Cerebellar nuclear complex (tissue), 1 donor: ENCODE measurements at places on chromosomes 16 and 17.
A peak's percentile ranks its signal among the peaks of the same experiment; 100 is the strongest.

GRCh38 chr17:77863814-77864161 is 94.7 kb upstream of the TNRC6C start:
- no peak for DNase-seq

- no peak for DNase-seq
These were observed 85.0 kb downstream of the SOX9 start for GRCh38 chr17:72205822-72206221.

DNA sequence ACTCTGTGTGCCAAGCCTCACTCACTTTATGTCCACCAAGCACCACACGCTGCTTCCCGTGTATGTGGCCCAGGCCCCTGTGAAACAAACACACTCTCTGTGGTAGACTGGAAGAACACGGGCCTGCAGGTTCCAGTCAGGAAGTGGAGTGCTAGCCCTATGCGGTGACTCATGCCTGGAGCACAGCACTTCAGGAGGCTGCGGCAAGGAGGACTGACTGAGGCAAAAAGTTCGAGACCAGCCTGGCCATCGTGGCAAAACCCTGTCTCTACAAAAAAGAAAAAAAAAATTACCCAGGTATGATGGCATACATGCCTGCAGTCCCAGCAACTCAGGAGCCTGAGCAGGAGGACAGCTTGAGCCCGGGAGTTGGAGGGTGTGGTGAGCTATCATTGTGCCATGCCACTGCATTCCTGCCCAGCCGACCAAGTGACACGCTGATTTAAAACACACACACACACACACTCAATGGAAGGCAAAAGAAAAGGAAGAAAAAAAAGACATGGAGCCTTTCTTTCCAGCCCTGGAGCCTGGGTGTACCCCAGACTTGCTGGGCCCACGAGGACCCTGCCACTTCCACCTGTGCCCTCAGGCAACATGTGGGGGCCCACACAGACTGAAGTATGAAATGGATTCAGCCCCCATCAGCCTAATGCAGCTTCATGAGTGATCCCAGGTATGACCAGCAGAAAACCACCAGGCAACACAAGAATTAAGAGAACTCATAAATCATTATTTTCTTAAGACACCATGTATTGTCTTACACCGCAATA is 126.6 kb downstream of the ANKRD11 start:
- no peak for DNase-seq

GRCh38 chr17:43129671-43130010 is 4.5 kb upstream of the BRCA1 start:
- no peak for DNase-seq

GRCh38 chr16:68488554-68488953 is 40.2 kb upstream of the SMPD3 start:
- no peak for DNase-seq

GRCh38 chr17:42337442-42337841 is 49.1 kb downstream of the STAT5A start:
- no peak for DNase-seq

GRCh38 chr16:63697736-63698135 is 1424.1 kb downstream of the CDH11 start:
- DNase-seq: no peak

DNA sequence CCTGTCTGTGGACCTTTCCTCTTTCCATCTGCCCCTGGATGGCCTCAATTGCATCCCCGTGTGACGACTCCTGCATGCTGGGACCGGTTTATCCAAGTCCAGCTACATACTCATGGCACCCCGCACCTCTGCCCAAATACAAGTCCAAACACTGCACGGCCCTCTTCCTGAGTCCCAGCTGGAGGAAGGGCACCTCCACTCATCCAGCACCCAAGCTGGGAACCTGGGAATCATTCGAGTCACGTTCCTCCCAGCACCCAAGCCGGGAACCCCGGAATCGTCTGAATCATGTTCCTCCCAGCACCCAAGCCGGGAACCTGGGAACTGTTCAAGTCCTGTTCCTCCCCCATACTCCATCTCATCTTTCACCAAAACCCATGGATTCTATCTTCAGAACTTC is 10.2 kb downstream of the TRARG1 start:
- no peak for DNase-seq

DNA sequence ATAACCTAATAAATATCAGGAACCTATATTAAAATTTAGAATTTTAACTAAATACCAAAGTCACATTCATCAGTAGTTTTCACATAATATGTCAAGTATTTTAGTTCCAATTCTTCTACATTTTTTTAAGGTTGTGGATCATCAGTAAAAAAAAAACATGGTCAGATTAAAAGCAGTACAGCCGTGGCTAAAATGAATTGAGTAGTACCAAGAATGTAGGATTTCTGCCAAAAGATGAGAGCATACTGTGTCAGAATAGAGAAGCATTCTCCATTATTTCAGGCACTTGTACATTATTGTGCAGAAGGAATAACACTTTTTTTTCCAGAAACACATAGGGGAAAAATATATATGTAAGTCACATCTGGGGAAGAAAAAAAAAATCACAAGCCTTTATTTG is 1176.1 kb downstream of the CDH11 start:
- no peak for DNase-seq

DNA sequence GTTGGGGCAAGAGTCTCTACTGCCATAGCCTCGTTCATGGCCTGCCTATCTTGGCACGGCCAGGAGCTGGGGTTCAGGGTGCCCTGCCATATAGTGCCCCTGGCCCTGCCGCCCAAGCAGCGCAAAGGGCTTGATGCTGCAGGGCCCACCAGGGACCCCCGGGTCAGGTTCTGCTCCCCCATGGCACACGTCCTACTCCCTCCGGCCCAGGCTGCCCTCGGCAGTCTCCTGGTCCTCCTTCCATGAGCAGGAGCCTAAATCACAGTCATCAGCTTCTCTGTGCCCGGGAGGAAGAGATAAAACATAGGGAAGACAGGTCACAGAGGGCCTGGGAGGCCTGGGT is 55.9 kb upstream of the MTSS2 start:
- DNase-seq: no peak

DNA sequence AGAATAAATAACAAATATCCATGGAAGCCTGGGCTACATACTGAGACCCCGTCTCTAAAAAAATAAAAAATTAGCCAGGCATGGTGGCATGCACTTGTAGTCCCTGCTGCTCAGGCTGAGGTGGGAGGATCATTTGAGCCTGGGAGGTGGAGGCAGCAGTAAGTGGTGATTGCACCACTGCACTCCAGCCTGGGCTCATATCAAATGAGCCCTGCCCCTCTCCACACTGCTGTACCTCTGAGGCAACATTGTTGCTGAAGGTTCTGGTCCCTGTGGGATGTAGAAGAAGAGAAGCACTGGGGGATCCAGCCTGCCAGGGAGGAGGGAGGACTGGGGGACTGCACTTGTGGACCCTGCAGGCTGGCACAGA is 11.4 kb upstream of the ARHGAP23 start:
- no peak for DNase-seq

DNA sequence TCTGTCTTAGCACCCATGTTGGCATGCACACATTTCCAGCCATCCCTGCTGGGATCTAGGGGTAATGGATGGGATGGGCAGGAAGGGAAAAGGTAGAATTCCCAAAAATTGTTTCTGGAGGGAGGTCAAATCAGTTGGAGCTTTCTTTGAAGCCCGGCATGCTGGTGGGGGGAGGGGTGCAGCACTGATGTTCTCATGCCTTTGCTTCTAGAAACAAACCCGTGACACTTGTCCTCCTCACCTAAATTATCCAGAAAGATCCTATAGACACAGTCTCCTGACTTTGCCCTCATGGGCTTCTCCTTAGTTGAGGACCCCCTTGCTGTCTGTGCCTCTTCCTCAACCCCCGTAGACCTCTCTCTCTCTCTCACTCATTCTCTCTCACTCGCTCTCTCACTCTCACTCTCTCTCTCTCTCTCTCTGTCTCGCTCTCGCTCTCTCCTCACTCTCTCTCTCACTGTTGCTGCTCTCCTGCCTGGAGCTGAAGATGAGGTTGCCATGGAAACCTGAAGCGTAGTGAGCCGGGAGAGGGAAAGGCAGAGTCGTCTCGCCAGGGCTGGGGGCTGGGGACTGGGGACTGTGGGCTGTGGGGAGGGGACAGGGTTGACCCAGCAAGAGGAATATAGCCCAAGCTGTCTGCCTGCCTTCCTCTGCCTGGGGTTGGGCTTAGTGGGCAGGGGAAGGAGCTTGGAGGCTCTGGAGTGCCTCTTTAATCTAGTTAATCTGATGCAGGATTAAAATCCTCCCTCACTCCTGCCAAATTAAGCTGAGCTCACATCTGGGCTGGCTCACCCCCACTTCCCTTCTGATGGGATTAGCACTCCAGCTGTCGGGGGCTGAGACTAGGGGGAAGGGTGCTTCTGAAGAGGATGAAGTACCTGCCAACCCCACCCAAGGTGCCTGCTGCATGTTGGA is 16.1 kb downstream of the LASP1 start:
- no peak for DNase-seq

GRCh38 chr16:81723098-81723723 is 55.9 kb upstream of the PLCG2 start:
- DNase-seq: peak; percentile 61

- no peak for DNase-seq
These were observed 30.9 kb upstream of the SLC25A19 start for GRCh38 chr17:75319904-75320691.

GRCh38 chr17:76261421-76262215 is 3.5 kb upstream of the UBALD2 start:
- no peak for DNase-seq

- DNase-seq: no peak
These were observed 109.7 kb upstream of the NUDT7 start for GRCh38 chr16:77612596-77612995.

DNA sequence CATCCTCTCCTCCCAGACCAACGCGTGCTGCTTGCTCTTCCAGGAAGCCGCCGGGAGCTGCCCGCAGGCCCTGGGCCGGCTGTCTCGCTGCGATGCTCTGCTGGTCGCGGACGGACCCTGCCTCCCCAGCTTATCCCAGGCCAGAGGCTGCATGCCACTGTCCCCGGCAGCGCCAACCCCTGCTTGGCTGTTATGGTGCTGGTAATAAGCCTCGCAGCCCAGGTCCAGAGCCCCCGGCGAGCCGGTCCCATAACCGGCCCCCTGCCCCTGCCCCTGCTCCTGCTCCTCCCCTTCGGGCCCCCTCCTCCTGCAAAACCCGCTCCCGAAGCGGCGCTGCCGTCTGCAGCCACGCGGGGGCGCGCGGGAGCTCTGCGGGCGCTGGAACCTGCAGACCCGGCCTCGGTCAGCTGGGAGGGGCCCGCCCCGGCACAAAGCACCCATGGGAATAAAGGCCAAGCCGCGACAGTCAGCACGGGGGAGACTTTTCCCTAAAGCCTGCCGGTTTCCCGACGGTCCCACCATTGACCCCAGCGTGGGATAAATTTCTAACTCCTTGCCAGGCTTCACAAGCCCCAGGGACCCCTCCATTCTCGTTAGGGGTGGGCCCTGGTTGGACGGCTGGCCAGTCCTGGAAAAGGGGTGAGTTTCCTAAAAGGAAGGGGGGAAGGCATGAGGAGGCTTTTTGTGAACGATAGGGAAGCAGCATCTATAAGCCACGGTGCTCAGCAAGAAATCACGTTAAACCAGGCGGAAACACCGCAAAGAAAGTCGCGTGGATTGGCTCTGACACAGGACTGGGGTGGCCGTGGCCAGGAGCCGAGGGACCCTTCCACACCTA is 11.2 kb downstream of the ENPP7 start:
- DNase-seq: peak; percentile 40

- DNase-seq: no peak
These were observed 33.4 kb downstream of the ZZEF1 start for GRCh38 chr17:4109449-4109848.

GRCh38 chr17:37614823-37615222 is 5.6 kb upstream of the SYNRG start:
- no peak for DNase-seq

DNA sequence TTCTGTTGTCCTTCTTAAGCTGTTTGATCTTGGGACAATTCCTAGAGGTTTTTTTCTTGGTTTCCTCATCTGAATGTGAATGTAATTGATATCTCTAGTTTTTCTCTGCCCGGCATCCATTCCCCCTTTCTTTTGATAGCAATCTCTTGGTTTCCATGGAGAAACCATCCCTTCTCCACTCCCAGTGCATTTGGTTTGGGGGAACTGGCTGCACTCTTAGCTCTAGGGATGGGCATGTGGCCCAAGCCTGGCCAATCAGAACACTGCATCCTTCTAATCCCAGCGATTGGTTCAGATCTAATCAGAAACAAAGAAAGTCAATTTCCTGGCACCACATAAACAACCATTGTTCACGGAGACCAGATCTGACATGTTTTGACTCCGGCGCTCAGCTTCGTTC is 45.1 kb downstream of the IRX3 start:
- no peak for DNase-seq

DNA sequence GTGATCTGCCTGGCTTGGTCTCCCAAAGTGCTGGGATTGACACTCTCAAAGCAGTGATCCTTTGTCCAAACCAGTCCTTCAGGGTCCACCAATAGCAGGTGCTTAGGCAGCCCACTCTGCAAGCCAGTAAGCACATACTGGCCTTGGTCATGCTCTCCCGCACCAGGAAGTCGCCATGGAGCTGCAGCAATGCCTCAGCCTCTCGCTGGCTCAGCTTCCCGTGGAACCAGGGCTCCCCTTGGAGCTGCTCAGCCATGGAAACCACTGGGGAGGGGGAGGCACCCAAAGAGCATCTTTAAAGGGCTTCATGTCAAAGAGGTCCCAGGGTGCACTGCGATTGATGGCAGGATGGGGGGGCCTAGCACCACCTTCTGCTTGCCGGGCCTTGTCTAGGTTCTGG is 9.6 kb upstream of the UBTF start:
- DNase-seq: no peak

- no peak for DNase-seq
These were observed 1001.5 kb upstream of the EEF2KMT start for GRCh38 chr16:6099102-6099501.

DNA sequence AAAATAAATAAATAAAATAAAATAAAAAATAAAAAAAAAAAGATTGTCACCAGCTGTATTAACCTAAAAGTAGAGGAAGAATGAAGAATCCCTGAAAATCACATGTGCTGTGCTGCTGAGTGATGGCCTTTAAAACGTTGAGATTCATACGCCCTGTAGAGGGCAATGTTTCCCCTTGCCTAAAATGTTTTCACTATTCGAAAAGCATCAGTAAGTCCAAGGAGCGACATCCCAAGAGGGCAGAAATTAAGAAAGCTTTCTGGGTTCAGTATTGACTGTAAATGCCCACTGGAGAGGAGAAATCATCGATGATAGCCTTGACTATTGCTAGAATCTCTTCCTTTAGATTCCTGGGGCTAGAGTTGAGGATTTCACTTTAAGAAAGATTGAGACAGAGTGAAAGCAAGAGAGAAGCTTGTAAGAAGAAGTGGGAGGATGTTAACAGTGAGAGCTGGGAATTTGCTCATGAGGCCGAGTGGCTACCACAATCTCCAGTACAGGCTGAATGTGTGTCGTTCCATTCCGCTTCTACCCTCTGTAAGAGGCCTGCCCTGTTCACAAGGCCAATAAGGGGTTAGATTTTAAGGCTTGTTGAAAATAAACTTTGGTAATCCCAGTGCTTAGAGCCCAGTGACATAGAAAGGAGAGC is 170.8 kb upstream of the FAM20A start:
- no peak for DNase-seq

GRCh38 chr17:37116671-37117185 is 168.0 kb downstream of the AATF start:
- DNase-seq: no peak

DNA sequence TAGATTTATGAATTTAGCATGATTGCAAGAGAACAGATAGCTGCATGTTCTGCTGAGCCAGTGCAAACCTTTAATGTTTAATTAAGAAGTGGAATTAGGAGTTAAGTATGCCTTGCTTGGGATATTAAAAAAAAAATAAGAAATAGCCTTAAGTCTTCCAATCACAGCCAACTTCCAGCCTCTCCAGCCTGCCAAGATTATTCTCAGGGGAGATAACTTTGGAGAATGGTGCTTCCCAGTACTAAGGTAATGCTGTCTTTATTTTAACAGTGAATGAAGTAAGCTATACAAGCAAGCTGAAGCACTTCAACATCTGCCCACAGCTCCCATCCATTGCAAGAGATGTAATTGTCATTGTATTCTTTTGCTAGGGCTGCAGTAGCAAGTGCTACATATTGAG is 389.5 kb upstream of the ASIC2 start:
- DNase-seq: no peak
